ENCODE measurements at places on chromosomes 16 and 17.

DNA sequence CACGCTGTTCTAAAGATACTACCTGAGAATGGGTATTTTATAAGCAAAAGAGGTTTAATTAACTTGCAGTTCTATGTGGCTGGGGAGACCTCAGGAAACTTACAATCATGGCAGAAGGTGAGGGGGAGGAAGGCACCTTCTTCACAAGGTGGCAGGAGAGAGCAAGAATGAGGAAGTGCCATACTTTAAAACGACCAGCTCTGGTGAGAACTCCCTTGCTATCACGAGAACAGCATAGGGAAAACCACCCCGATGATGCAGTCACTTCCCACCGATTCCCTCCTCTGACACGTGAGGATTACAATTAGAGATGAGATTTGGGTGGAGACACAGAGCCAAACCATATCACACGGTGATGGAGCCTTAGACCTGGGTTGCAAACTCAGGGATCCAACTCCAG lies 317.5 kb upstream of the EEF2KMT start:
- no peak for DNase-seq

GRCh38 chr16:66898207-66898606 lies 17.9 kb downstream of the PDP2 start:
- no peak for DNase-seq

- no peak for DNase-seq
Measured at GRCh38 chr16:24850289-24850938, 4.7 kb downstream of the SLC5A11 start.

- DNase-seq = no peak
Measured at GRCh38 chr17:33682599-33682998, 389.5 kb upstream of the ASIC2 start.

DNA sequence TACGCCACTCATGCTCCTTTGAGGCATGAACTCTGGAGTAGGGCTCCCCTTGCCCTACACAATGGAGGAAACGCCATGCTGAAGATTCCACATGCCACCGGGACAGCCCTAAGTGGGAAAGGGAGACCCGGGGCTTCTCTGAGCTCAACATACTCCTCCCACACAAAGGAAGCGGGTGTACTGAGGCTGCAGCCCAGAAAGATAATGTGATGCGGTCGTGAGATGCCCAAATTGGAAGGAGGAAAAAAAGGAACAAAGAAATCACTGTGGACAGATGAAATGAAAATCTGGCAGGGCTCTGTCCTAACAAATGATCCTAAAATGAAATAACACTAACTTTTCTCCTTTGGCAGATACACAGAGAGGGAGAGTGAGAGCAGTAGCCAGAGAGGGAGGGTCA lies 182.1 kb downstream of the ZFHX3 start:
- DNase-seq = no peak

DNA sequence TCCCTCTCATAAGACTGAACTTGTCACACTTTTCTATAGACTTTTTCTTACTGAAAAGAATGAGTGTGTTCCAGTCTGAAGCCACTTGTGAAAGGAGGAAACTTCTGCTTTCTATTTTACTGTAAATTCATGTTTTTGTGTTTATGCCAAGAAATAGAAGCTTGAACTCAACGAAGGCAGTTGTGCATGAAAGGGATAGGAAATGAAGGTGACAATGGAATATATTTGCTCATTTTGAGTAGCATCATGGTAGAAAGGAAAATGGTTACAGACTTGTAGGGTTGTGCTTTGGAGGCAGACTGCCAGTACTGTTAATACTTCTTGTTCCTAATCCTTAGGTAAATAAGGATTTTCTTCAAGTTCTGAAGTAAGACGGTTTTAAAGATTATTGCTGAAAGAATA lies 8.1 kb downstream of the CLTC start:
- DNase-seq = no peak

DNA sequence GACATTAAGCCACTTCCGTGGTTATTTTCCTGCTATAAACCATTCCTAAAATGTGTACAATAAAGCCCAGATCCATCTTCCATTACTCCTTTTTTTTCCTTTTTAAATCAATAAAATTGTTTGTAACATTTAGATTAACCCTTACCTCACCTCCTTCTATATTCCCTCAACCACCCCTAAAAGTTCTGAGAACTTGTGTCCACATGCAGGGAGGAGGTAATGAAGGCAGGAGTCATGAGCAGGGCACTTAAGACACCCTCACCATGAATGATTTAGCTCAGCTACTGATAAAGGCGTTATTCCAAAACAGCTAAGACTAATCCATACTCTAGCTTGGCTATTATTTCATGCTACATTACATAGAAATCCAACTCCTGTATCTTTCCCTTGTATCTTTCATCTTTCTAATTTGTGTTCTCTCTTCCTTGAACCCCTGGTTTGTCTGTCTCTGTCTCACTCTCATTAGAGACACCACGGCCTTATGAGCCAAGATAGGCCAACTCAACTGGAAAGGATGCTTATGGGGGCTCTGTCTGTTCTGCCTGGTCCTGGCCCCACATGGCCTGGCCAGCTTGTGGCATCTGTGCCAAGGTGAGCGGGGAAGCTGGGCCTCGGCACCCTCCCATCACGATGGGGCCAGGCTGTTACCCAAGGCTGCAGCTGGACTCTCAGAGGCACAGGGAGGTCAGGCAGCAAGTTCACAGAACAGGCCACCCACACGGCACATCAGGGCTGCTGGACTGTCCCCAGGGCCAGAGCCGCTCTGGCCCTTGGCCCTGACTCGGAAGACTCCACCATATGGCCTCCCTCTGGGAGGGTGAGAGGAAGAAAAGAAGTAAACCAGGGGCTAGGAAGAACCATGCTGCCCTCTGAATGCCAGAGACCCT lies 294.4 kb downstream of the SOX9 start:
- no peak for DNase-seq

DNA sequence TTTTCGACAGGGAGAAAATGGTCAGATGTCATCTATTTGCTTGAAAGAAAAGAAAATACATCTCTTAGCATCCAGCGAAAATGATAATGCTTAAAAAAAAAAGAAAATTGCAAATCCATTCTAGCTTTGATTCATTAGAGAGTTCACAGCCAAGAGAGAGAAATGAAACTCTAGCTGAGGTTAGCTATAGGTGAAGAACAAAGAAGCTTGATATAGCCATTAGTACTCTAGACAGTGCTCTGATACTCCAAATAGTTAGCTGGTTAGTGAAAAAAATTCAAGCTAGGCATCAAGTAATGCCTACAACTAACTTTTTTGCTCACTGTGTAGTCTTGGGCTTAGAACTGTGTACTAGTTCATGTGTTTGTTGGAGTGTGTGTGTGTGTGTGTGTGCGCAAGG lies 721.6 kb upstream of the SOX9 start:
- DNase-seq = no peak

GRCh38 chr17:39547713-39548478 lies 59.8 kb downstream of the NEUROD2 start:
- no peak for DNase-seq

DNA sequence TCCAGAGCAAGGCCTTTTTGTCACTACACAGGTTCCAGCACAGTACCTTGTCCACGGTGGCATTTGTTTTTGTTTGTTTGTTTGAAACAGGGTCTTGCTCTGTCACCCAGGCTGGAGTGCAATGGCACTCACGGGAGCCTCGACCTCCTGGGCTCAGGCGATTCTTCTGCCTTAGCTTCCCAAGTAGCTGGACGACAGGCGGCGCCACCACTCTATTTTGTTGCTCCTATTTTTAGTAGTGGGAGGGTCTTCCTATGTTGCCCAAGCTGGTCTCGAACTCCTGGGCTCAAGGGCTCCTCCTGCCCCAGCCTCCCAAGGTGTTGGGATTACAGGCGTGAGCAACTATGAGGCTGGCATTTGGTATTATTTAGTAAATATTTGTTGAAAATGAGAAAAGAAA lies 10.3 kb downstream of the MRC2 start:
- DNase-seq = no peak
